ENCODE measurements at places on chromosomes 4 and X. TPM values are rescaled to one million over a fixed set of nuclear protein-coding genes. Genes with fewer than 3 reads are reported as not detected.
A peak's percentile ranks its signal among the peaks of the same experiment; 100 is the strongest.

- DNase-seq, result no peak
Measured at GRCh38 chr4:121255986-121256750, 92.0 kb upstream of the TNIP3 start.

DNA sequence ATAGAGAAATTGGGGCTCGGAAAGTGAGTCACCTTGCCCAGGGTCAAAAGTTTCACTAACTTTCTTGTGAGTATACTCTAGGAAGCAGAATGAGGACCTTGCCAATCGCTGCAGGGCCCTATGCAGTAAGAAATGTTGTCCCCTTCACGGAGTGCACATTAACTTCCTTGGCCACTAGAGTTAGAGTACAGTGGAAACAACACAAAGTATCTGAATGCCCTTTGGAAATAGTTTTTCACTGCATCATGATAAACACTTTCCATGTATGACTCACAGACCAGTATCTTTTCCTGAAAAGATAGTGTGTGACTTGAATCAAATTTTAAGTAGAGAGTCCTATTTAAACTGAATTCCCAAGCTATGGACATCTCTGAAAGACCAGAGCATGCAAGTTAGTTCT lies 45.5 kb upstream of the STK26 start:
- no peak for DNase-seq

GRCh38 chr4:186161138-186161537 lies 30.2 kb upstream of the CYP4V2 start:
- no peak for DNase-seq

DNA sequence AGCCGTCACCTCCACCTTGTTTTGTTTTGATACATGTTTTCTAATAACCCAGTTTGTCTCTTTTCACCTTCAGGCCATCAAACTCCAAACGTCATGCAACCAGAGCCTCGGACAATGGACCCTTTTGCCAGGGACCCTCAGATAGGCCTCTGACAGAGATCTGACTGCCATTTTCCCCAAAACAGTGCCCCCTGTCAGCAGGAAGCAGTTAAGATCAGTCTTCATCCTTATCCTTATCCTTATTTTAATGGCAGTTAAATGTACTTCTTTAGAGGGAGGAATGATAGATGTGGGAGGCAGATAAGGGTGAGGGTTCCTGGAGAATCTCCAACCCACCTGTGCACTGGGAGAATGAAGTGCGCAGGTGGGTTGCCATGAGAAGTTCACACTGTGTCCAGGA lies 135.7 kb downstream of the ANAPC10 start:
- no peak for DNase-seq

- no peak for DNase-seq
Measured at GRCh38 chr4:7910263-7910896, 29.3 kb downstream of the AFAP1 start.

DNA sequence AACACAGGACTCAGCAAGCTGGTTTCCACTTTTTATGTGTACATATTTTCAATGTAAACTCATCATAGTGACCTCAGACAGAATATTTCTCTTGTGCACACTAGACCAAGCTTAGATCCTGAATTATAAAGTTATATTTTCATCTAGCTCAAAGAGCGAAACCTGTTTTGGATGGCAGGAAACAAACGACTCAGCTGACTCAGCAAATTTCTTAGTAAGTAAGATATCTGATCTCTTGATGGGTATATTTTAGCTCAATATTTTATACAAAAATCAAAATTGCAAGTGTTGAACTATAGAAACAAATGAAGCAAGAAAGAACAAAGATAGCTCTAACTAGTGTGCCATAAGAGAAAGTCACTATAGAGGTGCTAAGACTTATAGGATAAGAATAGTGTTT lies 1114.5 kb downstream of the STPG2 start:
- DNase-seq, result no peak

DNA sequence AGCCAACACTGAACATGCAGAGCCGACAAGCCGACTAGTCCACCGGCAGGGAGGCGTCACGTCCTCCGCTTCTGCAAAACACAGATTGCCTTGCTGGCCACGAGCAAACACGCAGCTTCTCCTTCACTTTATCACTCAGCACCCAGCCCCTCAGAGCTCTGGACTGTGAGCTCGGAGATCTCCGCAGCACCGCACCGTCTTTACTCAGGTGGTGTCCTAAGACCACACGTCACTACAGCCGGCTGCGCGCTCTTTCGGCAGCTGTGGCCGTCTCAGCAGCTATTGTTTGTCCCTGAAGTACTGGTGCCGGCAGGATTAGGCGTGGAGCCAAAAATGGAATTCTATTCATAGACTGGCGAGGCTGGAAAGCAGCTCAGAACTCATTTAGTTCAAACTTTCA lies 72.0 kb downstream of the FAT1 start:
- DNase-seq, result peak; percentile 21

DNA sequence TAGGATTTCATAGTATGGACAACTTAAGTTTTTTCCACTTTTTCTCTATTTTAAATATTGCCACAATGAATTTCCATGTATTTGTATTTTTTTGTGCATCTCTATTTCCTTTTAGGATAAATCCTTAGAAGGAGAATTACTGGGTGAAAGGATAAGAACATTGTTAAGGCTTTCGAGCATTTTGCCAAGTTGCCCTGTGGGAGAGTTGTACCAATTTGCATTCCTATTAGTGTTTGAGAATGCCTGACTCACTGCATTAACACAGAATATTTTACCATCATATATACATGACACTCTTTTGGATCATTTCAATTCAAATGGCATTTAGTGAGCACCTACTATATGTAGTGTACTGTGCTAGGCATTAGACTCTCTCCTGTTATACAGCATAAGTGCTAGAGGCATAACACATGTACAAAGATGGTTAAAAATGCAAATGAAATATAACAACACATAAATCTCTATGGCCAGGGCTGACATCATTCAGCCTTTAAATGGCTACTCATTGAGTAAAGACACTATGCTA lies 57.0 kb downstream of the PLAC1 start:
- DNase-seq, result no peak

DNA sequence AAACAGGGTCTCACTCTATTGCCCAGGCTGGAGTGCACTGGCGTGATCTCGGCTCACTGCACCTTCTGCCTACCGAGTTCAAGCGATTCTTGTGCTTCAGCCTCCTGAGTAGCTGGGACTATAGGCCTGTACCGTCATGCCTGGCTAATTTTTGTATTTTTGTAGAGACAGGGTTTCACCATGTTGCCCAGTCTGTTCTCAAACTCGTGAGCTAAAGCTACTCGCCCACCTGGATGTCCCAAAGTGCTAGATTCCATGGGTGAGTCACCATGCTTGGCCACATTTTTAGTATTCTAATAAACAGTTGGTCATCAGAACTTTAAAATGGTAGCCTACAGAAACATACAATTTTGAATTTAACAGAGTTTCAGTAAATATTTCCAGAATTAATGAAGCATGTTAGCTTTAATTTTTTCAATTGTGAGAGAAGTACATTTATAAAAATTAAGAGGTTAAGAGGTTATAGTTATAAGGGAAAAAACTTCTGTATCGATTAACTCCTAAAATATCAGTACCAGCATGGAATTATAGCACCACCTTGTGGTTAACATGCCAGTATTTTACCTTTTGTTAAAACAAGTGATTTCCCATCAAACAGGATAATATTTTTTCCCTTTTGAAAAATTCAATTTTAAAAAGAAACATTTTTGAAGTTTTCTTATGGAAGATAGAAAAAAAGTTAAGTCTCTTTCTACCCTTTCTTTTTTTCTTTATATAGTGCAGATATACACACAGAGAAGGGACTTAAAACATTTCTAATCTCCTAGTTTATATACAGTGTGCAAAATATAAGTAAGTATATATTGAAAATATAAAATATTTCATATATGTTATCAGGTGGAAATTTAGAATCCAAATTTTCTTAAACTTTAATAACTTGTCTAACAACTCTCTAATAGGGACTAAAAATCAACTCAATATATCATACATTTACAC lies 35.4 kb downstream of the CEP44 start:
- no peak for DNase-seq

- DNase-seq, result peak; percentile 21
Measured at GRCh38 chr4:47383829-47384427, 79.6 kb downstream of the COMMD8 start.

- no peak for DNase-seq
Measured at GRCh38 chr4:16750216-16750615, 148.2 kb downstream of the LDB2 start.

GRCh38 chrX:23811656-23812055 lies 28.7 kb downstream of the SAT1 start:
- no peak for DNase-seq

GRCh38 chr4:122309988-122310626 lies 68.7 kb upstream of the ADAD1 start:
- no peak for DNase-seq

GRCh38 chr4:7773401-7774180 lies 166.1 kb downstream of the AFAP1 start:
- DNase-seq, result no peak

The SLC7A11 gene
- total RNA-seq, result 1.2 TPM

The ASB9 gene
- total RNA-seq, result 3.4 TPM

The C4orf50 gene
- 0.32 TPM for total RNA-seq

The UBL4A gene
- 20.4 TPM for total RNA-seq

The GPR101 gene
- total RNA-seq, result not detected

The NCAPG gene
- total RNA-seq, result 30.4 TPM

The GAGE12J gene
- not detected for total RNA-seq
